ENCODE measurements at places on chromosomes 11 and 22.

DNA sequence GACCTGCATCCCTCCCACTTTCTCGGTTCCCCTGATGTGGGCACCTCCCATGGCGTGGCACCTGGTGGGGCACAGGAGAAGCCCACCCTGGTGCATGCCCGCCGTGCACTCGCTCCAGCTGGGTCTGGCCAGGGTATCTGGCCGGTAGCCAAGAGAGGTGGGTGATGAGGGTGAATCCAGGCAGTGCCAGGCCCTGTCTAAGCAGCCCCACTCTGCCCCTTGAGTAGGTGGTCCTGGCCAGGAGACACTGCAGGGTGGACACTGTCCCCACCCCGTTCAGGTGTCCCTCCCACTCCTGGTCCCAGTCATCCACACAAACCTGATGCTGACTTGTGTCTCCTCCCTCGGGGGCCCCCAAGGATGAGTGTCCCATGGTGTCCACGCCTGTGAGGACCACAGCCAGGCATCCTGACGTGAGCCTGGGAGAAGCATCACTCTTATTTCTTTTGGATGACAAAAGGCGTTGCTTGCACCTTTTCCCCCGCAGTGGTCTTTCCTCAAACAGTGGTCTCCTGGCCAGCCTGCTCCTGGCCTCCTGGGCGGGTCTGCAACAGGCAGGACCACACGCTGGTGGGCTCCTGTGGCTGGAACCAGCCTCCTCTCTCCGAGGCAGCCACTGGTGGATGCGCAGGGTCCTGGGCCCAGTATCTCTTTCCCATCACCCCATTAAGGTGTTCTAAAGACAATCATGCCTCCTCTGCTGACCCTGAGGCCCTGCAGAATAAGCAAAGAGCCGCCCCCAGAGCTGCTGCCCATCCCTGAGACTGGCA lies 922.3 kb downstream of the BRD1 start:
- DNase-seq, result no peak

GRCh38 chr11:86801364-86801763 lies 1.0 kb downstream of the PRSS23 start:
- no peak for DNase-seq

GRCh38 chr11:115613004-115613403 lies 108.8 kb upstream of the CADM1 start:
- DNase-seq, result no peak

- no peak for DNase-seq
Observed at GRCh38 chr11:62127941-62128770, 4.3 kb downstream of the INCENP start.

- peak; percentile 71 for DNase-seq
Observed at GRCh38 chr11:116993599-116993998, 104.6 kb downstream of the SIK3 start.

DNA sequence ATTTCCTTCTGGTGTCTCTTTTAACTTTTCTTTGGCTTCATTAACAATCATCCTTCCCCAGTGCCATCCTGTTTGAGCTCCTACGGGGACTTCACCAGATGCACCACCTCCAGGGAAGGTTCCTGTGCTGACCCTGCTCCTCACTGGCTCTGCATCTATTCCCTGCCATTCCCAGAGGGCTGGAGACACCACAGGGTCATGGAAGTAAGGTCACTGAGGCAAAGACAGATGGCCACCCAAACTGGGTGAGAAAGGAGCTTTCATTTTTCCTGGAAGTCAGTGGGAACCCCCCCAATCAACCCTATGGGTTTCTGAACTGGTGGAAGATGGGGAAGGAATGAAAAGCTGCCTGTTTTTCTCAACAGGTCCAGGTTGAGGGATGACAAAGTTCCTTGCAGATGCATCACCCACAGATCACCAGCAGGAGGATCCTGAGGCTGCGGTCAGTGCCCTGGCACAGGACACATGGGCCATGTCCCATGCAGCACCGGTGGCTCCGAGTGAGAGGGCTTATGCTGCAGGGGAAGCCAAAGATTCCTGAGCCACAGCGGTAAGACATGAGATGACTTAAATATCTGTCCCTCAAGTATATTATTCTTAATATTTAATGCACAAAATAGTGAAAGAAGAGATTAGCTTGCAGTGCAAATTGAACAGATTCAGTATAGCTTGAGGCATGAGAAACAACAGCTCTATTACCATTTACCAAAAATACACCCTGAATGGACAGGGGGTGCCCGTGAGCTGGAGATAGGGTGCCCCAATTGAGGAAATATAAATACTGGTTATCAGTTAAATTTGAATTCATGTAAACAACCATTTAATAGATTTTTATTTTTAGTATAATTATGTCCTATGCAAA lies 73.0 kb upstream of the VPREB1 start:
- no peak for DNase-seq

GRCh38 chr11:68028802-68029545 lies 1.5 kb upstream of the NDUFS8 start:
- no peak for DNase-seq

All from CD4-positive, alpha-beta T cell treated with Interleukin-4 for 1 hour (primary cell).